ENCODE measurements at places on chromosomes 1 and 21.

- no peak for DNase-seq
These were observed 575 bp downstream of the TRIM67 start for GRCh38 chr1:231162297-231162969.

GRCh38 chr1:42177541-42177981 lies 13.0 kb upstream of the GUCA2A start:
- no peak for DNase-seq

GRCh38 chr1:66245691-66246090 lies 288.3 kb upstream of the SGIP1 start:
- DNase-seq = no peak

- DNase-seq = no peak
These were observed 446 bp upstream of the DEPDC1 start for GRCh38 chr1:68497358-68497698.

DNA sequence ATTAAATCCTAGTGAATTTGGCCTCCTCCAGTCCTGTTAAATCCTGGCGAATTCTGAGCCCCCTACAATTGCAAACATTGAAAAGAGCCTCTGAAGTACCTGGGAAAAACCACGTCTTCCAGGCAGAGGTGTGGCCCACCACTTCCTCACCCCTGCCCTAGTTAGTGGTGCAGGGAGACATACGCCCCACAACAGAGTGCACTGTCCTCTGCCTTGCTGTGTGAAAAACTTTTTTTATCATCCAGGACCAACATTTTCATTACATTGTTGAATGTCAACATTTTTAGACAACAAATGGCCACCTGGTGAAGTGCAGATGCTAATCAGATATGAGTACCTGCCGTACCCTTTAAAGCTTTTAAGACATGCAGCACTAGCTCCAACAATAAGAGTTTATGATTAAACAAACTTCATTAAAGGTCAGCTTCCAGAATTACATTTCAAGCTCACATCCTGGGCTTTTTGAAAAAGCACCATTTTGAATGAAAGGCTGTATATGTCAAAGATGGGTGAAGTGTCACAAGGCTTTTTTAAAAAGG lies 13.6 kb upstream of the TMPRSS2 start:
- DNase-seq = no peak

- DNase-seq = no peak
These were observed 1.1 kb downstream of the C2CD2 start for GRCh38 chr21:41952568-41953248.

GRCh38 chr1:72170246-72170645 lies 112.1 kb downstream of the NEGR1 start:
- DNase-seq = no peak

GRCh38 chr1:222058249-222058648 lies 316.4 kb upstream of the DUSP10 start:
- no peak for DNase-seq

DNA sequence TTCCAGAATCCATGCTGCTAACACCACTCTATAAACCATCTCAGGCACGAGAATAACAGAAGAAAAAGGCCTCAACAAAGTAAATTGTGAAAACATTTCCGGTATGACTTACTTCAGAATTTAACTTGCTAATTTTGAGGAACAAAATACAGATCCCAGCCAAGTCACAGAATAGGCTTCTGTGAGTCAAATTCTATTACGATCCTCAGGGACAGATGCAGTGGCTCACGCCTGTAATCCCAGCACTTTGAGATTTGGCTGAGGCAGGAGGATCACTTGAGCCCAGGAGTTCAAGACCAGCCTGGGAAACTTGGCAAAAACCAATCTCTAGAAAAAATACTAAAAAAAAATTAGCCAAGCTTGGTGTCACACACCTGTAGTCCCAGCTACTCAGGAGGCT lies 8.8 kb upstream of the CCDC27 start:
- DNase-seq = no peak

- no peak for DNase-seq
These were observed 119.8 kb downstream of the HLCS start for GRCh38 chr21:36846631-36847030.

GRCh38 chr1:69081668-69082067 lies 486.1 kb upstream of the LRRC7 start:
- no peak for DNase-seq
